ENCODE measurements at places on chromosomes 3 and 15. TPM values are rescaled to one million over a fixed set of nuclear protein-coding genes. Genes with fewer than 3 reads are reported as not detected.
A peak's percentile ranks its signal among the peaks of the same experiment; 100 is the strongest.

DNA sequence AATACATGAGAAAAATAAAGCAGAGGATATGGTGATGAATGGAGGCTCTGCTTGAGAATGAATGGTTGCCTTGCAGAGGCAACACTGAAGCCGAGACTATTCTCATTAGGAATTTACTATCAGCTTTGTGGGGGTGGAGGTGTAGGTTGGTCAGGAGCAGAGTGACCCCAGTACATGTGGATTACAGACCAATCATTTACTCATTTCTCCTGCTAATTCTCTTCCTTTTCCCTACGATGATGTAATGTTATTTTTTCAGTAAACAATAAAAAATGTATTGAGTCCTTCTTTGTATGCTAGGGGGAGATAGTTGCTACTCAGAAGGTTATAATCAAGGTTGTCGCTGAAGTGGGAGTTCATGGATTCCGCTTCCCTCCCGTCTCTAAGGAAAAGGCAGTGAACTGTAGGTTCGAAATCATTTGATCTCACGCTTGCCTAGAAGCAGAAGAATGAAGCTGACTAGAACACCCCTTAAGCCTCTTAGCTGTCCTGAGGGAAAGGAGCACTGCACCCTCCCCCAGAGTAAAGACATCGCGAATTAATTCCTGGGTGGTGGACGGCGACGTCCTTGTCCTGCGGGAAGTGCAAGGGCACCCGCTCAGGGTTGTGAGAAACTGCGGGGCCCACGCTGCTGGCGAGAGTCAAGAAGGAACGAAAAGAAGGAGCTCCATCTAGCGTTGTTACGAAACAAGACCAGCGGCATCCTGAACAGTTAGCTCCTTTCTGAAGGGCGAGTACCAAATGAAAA is 213.2 kb upstream of the PFN2 start:
- DNase-seq, result peak; percentile 54

DNA sequence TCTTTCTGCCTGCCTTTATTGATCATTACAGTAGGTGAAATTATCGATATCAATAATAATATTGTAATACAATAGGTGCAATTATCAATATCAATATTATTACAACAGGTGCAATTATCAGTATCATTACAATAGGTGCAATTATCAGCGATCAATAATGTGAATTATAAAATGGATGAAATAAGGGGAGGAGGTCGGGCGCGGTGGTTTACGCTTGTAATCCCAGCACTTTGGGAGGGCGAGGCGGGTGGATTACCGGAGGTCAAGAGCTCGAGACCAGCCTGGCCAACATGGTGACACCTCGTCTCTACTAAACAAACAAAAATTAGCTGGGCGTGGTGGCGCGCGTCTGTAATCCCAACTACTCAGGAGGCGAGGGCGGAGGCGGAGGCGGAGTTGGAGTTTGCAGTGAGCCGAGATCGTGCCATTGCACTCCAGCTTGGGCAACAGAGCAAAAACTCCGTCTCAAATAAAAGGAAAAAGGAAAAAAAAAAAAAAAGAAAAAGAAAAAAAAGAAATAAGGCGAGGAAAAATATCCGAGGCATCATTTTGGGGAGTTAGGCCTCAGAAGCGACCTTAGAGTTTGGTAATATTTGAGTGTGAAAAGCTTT is 611 bp upstream of the BNIP2 start:
- peak; percentile 81 for DNase-seq

DNA sequence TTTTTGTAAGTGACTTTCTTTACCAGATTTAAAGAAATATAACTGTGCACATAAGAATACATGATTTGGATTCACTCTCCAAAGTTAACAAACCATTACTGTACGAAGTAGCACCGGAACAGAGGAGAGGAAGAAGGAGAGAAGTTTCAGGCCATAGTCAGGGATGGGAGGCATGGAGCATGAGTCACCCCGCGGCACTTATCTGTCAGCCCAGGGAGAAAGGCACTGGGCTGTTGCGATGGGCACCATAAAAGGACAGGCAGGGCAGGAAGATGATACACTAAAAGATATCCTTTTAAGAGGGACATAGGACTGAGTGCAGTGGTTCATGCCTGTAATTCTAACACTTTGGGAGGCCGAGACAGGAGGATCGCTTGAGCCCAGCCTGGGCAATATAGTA is 37.0 kb downstream of the TTC23 start:
- DNase-seq, result no peak

DNA sequence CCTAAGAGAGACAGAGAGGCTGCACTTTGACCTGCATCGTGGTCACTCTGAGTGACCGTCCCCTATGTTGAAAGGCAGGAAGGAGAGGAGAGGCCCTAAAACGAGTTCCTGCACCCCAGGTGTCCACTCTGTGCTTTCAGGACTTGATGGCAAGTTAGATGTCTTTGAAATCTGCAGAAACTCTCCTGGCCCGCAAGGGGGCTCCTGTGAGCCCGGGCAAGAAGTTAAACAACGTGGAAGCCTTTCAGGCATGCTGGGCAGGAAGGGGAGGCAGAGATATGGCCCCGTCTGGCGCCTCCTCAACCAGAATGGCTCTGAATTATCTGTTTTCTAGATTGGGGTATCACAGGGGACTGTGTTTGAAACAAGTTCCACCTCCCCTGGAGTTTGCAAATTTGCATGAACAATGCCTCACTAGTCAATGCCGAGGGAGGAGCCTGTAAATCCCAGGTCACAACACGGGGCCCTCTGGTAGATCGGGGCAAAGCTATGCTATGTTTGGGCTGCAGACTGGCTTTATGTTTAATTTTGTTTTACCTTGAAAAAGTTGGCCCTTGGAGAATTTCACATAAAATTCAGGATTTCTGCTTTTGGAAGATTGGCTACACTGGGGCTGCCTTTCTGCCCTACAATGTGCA is 9.8 kb downstream of the CTXND1 start:
- no peak for DNase-seq

- DNase-seq, result no peak
Measured at GRCh38 chr15:85756411-85757072, 38.2 kb downstream of the KLHL25 start.

DNA sequence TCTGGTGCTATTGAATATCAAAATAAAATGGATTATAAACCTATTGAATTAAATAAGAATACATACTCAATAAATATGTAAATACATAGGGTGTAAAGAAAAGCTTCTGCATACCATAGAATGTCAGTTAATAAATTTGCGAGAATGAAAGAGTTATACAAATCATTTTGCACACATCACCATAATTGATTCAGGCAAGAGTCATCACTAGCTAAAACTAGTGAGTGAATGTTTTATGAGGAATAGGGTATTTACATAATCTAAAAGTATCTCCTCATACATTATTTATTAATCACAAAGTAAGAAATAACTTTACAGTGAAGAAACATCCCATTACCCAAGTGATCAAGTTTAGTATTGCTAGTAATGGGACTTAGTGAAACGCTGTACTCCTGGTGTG is 13.6 kb downstream of the EXOG start:
- no peak for DNase-seq

DNA sequence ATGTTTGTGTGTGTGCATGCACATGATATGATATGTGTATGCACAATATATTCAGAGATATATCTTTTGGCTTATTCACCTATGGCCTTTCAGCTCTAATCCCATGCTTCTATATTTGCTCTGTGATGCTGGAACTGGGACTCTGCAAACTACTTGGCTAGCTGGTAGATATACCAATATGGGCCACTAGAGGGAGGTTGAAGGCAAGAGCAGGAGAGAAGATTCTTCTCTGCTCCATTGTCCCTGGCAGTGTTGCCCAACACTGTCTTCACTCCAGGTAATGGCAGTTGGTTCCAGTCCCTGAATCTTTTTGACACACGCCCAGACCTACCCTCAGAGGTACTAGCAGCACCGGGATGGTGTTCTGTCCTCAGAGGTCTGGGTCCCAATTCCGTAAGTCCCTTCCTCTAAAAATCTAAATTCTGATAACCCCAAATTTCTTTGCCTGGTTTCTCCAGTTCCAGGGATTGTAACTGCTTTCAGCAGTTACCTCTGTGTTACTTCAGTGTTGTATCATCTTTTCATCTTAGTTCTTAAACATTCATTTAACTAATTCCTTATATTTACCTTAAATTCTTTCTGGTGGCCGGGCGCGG is 44.7 kb downstream of the GTPBP8 start:
- DNase-seq, result no peak

Gene ITIH1
- 1,400 TPM for total RNA-seq

GRCh38 chr15:70806992-70807712 is 43.8 kb upstream of the UACA start:
- no peak for DNase-seq

DNA sequence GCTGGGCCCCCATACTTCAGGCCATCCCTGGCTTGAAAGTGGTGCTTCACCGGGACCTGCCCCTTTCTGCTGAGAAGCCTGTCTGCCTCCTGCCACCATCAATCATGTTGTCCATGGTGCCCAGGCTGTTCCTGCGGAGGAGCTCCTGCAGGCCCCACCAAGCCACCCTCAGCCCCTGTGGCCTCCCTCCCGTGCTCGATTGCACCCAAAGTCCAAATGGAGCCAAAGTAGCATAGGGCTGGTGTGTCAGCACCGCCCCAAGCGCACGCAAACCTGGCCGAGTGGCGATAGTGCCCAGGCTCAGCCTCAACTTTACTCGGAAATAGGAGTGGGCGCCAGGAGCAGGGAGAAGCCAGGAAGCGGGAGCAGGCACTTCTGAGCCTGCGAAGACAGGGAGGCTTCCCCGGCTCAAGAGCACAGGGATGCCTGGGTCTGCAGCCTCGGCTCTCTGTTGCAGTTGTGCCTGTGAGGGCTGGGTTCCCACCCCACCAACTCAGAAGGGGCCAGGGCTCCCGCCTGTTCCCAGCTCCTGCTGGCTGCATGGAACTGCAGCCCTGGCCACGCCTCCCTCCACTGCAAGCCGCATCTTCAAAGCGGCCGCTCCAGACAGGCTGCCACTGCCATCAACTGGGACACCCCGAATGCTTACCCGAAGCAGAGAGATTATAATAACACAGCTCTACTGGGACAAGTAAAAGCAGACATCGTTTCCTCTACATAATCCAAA is 203.0 kb downstream of the ARRDC4 start:
- no peak for DNase-seq

DNA sequence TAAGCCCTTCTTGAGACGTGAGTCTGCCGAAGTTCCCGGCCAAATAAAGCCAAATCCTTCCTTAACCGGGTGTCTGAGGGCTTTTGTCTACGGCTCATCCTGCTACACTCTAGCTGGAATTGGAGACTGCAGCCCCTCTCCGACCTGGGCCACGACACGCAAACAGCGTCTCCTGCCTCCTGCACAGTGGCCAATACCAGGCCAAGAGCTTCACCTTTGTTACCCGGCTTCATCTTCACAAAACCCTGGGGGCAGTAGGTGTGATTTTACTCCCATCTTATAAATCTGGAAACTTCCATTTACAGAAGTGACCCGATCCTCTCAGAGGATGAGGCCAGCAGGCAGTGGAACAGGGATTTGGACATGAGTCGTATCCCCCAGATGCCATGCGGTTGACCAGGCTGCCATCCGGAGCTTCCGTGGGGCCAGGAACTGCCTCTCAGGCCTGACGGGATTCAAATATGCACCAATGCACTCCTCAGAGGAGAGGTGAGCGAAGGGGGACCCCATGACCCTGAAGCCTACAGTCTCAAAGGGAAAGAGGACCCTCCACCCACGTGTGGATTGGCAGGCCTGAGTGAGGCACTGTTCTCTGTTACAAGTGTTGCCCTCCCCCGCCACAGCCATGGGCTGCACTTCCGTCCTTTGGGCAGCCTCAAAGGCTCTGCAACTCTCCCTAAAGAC is 53.2 kb upstream of the KLF13 start:
- DNase-seq, result peak; percentile 35

GRCh38 chr15:55784286-55784685 is 41.3 kb upstream of the PRTG start:
- DNase-seq, result no peak

- DNase-seq, result no peak
Measured at GRCh38 chr3:63343674-63344073, 65.6 kb downstream of the SYNPR start.

GRCh38 chr3:48413086-48413485 is 16.8 kb downstream of the PLXNB1 start:
- no peak for DNase-seq

DNA sequence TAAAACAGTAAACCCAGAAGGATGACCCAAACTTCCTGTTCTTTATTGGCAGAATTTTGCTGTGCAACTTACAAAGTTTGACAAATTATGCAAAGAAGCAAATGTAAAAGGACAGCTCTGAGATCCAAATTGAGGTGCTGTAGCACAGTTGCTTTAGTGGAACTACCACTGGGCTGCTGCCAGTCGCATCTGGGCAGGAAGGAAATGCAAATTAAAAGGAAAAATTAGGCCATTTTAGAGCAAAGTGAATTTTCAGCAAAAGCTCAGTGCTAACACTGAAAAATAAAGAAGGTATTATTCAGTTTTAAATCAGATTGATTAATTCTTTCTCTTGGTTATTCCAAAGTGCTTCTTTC is 104.5 kb downstream of the ZMAT3 start:
- no peak for DNase-seq

GRCh38 chr3:171936191-171936841 is 93.2 kb downstream of the TMEM212 start:
- DNase-seq, result no peak

Gene MYL3
- total RNA-seq, result 1.3 TPM

DNA sequence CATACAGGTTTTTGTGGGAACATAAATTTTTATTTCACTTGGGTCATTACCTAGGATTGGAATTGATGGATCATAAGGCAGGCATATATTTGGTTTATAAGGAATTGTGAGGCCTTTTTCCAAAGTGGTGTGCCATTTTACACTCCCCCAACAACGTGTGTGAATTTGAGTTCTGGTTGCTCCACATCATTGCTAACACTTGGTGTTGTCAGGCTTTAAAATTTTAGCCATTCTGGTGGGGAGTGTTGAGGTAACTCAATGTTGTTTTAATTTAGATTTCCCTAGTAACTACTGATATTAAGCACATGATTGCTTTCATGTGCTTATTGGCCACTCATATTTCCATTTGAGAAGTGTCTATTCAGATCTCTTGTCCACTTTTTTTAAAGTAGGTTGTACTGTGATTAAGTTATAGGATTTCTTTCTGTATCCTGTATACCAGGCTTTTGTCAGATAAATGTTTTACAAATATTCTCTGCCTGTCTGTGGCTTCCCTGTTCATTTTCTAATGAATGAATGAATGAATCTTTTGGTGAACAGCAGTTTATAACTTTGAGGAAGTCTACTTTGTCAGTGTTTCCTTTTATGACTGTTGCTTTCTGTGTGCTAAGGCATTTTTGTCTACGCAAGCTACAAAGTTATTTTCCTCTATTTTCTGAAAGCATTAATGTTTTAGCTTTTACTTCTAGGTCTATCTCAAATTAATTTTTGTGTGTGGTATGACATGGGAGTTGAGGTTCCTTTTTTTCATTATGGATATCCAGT is 17.9 kb upstream of the NR2C2 start:
- DNase-seq, result no peak

GRCh38 chr15:100133001-100133400 is 208.8 kb downstream of the ADAMTS17 start:
- DNase-seq, result no peak

Gene SERINC4
- not detected for total RNA-seq

All from liver (tissue), 10 donors.